NCI-H1930 (cell line): ENCODE measurements at places on chromosomes 11 and 22.

- no peak for DNase-seq
Measured at GRCh38 chr11:131689049-131689925, 318.9 kb downstream of the NTM start.

GRCh38 chr11:17840101-17840548 lies 105.5 kb downstream of the KCNC1 start:
- no peak for DNase-seq

GRCh38 chr22:17401728-17402127 lies 32.5 kb downstream of the CECR2 start:
- DNase-seq: no peak

- DNase-seq: no peak
Measured at GRCh38 chr11:128341280-128342248, 245.8 kb downstream of the ETS1 start.
